ENCODE measurements at places on chromosomes 1 and 21.

DNA sequence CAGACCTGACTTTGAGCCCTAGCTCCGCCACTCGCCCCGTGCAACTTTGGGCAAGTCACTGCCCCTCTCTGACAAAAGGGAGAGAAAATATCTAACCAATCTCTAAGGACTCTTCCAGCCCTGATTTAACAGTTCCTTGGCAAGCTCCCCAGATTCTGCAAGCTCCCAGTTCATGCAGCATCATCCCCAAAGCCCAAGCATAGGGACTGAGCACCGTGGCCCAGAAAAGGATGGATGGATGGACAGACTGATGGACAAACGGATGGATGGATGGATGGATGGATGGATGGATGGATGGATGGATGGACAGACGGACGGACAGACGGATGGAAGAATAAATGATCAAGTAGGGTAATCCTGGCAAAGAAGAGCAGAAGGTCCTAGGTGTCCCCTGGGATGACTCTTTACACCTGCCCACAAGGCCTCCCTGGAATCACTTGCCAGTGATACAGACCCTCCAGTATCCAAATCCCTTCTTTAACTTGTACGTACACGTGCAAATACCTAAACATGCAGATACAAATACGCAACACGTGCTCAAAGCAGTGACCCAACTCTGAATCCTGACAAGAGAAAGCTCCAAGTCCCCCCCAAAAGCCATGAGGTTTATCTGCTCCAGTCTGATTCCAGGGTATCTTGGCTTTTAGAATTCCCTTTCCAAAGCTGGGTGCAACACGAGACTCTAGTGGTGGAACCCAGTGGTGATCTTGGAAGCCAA is 16.0 kb downstream of the IFFO2 start:
- no peak for DNase-seq

DNA sequence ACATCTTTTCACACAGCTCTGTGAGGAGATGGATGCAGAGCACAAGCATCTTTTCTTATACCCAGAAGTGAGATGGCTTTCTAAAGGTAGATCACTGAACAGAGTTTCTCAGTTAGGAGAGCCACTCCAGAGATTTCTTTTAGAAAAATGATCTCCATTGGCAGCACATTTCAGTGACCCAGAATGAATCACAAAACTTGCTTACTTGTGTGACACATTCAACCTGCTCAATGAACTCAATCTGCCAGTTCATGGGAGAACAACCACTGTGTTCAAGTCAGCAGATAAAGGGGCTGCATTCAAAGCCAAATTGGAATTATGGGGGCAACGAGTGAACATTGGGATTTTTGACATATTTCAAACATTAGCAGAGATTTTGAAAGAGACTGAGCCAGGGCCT is 78.3 kb downstream of the UCHL5 start:
- DNase-seq: no peak

- no peak for DNase-seq
Measured at GRCh38 chr1:93323185-93323820, 22.4 kb upstream of the DR1 start.

DNA sequence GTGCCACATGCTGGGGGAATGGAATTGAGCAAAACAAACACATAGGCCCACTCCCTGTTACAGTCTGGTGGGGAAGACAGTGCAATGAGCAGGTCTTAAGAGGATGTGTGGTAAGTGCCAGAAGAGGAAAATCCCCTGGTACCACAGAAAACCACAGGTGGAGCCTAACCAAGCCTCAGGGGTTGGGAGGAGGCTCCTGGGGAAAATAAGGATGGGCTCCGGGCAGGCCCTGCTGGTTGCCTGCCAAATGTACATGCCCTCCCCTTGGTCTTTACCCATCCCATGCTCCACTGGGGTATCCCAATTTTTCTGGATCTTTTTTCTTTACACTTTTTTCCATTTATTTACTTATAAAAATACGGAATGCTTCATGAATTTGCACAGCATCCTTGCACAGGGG is 40.4 kb downstream of the ATP1A1 start:
- no peak for DNase-seq

DNA sequence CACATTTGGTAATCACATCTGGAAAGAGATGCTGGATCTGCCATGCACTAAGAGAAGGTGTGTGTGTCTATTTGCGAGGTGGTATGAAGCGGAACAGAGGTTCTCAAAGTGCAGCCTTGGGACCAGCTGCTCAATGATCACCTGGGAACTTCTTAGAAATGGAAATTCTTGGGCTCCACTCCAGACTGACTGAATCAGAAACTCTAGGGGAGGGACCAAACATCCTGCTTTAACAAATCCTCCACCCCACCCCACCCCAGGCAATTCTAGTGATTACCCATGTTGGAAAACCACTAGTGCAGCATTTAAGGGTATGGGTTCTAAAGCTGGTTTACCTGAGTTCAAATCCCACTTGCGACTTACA is 143.9 kb upstream of the JUN start:
- no peak for DNase-seq

DNA sequence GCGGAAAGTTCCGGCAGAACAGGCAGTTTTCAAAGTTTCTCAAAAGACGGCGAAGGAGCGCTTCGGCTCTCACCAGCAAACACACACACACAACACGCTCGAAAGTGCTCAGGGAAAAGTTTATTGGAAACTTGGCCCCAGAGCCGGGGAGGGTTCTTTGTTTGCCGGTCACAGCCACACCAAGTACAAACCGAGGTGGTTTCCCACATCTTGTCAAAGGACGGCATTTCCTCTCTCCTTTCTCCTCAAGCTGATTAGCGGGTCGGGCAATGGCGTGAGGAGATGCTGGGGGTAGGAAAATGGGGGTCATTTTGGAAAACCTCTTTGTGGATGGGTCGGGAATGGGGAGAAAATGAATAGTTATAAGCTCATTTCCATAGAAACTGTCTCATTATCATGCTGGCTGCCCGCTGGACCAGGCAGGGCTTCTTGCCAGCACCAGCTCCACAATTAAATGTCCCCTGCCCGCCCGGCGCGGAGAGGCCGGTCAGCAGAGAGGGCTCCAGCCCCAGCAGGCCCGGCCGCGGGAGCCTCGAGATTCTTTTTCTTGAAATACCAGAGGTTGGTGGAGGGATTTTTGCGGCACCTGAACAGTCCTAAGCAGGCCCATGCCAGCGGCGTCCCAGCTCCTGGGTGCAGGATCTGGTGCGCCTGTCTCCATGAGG is 92.3 kb downstream of the PRDM16 start:
- no peak for DNase-seq

- DNase-seq: no peak
Measured at GRCh38 chr1:5811419-5811818, 180.8 kb downstream of the NPHP4 start.

- no peak for DNase-seq
Measured at GRCh38 chr1:243726806-243727502, 123.1 kb downstream of the AKT3 start.

- no peak for DNase-seq
Measured at GRCh38 chr1:52281518-52281917, 84.5 kb downstream of the CC2D1B start.

DNA sequence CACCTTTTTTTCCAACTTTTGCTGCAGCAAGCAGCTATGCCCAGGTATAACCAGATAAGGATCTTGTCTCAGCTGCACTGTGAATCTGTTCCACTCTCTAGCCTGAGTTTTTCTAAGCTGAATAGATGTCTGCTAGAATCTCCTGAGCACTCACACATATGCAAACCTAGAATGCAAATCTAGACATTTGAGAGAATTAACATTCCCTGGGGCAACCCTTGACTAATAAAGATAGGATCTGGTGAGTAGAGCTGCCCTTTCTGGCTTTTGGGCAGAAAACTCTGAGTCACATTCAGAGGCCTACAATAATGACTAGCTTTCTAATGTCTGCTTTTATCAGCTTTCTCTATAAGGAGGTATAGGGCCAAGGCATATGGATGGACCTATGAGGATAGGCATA is 61.4 kb upstream of the BARHL2 start:
- no peak for DNase-seq

DNA sequence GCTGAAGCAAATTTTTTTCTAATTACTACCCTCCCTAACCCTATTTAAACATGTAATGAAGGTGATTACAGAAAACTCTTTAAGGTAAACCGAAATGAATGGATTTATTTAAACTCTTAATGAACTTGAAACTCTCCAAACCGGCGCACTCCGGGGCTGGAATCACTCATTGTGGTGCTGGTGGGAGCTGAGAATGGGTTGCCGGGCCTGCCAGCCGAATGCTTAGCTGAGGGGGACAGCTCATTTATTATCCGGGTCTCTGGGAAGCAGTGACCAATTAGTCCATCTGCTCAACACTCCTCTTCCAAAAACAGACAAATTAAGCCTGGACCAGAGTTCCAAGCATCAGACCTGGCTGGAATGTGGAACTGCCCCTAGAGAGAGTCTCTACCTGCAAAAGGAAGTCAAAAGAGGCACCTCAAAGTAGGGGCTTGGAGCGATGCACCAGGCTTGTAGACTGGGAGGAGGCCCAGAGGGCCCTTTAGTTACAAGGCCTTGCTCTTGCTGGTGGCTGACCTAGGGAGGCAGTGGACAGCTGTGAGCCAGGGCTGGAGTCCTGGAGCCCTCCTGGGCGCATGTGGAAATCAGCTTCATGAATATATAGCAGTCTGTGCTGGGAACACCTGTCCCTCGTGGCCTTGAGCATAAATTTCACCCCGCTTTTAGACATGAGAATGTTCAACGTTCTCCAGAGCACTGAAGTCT is 320.7 kb downstream of the AJAP1 start:
- no peak for DNase-seq

DNA sequence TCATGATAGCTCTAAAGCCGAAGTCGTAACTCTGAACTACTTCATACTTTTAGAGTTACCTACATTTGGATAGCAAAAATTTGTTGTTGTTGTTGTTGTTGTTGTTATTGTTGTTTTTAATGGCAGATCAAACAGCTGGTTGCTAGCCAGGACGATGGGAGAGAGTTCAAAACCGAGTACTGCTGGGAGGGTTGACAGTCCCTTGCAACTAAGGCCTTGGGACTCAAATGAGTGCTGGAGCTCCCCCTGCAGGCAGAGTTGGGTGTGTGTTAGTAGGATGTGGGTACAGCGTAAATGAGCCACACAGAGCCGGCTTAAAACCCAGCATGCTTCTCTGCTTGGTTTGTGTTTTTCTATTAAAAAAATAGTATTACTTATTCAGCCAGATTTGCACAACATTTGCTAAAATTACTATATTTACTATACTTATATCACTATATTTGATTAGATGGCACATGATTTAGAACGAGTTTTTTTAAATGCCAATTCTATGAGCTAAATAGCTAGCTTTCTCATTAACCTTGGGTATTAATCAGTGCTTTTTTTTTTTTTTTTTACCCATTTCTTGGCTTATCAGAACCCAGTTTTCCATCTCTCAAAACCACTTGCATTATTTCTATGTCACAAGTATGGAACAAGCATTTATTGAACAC is 129.2 kb upstream of the SYT6 start:
- peak; percentile 71 for DNase-seq

DNA sequence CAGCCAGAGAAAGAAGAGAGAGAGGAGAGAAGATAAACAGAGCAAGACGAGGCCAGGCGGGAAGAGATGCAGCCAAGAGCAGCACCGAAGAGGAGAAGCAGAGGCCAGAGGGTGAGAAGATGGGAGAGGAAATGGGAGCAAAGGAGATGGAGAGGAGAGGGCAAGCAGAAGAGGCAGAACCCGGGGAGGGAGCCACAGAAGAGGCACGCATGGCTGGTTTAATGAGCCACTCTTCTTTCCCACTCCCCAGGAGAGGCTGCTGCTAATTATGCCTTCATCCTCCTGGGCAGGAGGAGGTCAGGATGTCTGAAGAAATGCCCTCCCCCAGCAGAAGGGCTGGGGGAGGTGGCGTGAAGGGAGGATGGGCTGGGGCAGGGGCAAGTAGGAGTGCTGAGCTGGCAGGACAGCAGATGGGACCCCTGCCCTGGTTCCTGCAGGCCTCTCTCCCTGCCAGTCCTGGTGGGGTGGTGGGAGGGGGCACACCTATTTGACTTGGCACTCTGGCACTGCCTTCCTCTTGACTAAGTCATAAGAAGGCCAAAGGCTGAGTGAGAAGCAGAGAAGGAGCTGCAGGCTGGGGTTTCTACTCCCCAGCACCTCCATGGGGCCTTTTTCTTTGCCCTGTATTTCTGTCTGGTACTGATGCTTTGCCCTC is 32.3 kb downstream of the KIRREL1 start:
- no peak for DNase-seq

DNA sequence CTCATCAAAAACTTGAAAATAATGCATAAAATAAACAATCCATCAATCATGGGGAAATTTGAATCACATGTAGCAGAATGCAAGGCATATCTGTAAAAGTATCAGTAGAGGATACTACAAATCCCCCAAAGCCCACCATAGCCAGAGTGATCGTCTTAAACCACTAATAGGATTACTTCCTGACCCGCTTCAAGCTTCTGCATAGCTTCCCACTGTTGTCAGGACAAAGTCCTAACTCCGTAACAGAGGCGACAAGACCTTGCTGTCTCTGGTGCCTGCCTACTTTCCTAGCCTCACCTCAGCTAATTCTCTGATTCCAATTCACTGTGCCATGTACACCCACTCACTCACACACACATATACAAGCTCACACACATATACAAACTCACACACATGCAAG is 161.2 kb upstream of the NFIA start:
- DNase-seq: no peak

DNA sequence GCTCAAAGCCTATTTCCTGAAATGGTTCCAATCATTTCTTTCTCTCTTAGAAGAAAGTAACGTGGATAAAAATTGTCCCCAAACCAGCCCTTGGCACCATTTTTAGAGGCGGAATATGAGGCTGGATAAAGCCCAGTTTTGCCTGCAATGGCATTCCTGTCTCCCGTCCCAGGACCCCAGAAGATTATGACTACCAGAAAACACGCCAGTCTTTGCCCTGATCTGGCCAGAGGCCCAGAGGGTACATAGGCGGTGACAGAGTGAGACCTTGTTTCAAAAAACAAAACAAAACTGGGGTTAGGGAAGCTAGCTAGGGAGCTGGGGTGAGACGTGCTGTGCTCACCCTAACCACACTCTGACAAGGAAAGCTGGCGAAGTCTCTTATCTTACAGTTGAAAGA is at the start of gene AADACL4:
AADACL4 (plus strand) TSS at position 301 of the 400 bp plus-strand sequence. CDS start 462 bp downstream, outside the sequence.
- DNase-seq: no peak

DNA sequence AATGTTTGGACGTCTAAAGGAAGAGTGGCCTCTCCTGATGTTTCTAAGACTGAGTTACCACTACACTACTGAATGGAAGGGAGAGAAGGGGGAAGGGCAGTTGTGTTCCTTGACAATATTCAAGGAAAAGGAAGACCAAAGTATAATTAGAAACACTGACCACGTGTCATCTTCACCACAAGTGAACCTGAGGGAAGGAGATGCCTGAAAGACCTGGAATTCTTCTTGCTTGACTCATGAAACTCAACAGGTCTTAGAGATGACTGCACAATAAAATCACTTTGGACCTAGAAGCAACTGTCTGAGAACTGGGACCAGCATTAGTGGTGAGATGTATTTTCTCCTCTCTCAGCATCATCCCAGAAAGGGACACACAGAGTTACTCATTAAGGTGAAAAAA is 56.7 kb downstream of the PTPN14 start:
- DNase-seq: no peak

Measured in T-helper 1 cell (primary cell).